ENCODE measurements at places on chromosomes 1 and 21.

- no peaks in the 10 kb centered on the region for H3K27me3 ChIP-seq
- no peaks in the 10 kb centered on the region for H3K36me3 ChIP-seq
- no peak overlapping the region for H3K27ac ChIP-seq
- no peak overlapping the region for H3K4me3 ChIP-seq
- no peak for DNase-seq
Observed at GRCh38 chr1:215720126-215720525, 153.0 kb downstream of the KCTD3 start.

GRCh38 chr1:47459253-47459788 lies 21.5 kb downstream of the FOXD2 start:
- no peaks in the 10 kb centered on the region for H3K27me3 ChIP-seq
- H3K27ac ChIP-seq, result no peak overlapping the region
- H3K4me3 ChIP-seq, result no peak overlapping the region
- no peaks in the 10 kb centered on the region for H3K36me3 ChIP-seq
- DNase-seq, result no peak

- no peaks in the 10 kb centered on the region for H3K36me3 ChIP-seq
- H3K4me3 ChIP-seq, result no peak overlapping the region
- no peaks in the 10 kb centered on the region for H3K4me1 ChIP-seq
- no peak overlapping the region for H3K27ac ChIP-seq
- DNase-seq, result no peak
- H3K27me3 ChIP-seq, result no peaks in the 10 kb centered on the region
Observed at GRCh38 chr1:230153641-230154296, 86.7 kb downstream of the GALNT2 start.

DNA sequence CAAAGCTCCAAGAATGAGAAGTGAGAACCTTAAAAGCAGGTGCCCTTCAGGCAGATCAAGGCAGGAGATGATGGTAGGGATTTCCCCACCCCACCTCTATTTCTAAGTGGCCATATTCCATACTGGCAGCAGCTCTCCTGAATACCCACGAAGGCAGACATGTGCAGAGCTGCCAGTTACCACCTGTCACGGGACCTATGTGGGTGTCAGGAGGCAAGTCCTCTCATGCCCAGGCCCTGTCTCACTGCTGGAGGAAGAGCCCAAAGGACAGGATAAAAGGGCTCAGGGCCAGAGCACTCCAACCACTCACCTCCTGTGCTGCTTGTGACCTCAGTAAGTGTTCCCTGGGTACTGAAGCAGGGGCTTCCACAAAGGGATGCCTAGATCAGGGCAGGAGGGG lies 721 bp upstream of the LCE1B start:
- H3K4me1 ChIP-seq, result no peaks in the 10 kb centered on the region
- no peak for DNase-seq
- no peaks in the 10 kb centered on the region for H3K27me3 ChIP-seq
- H3K27ac ChIP-seq, result no peak overlapping the region

DNA sequence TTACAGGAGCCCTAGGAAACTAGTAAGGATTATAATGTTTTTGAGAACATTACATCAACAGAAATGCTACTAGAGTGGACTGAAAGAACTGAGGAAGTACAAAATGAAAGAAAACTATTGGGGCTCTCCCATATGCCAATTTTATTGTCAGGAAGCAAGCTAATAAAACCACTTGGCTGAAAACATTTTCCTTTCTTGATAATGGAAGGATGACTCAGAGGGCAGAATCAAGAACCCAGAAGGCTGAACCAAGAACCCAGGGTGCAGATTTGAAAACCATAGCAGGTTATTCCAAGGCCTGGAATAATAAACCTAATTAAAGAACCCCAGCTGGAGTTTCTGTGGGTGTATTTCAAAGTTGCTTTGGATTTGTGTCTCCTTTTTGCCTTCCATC lies 70.7 kb downstream of the RPE65 start:
- no peaks in the 10 kb centered on the region for H3K36me3 ChIP-seq
- H3K27ac ChIP-seq, result no peak overlapping the region
- no peaks in the 10 kb centered on the region for H3K4me1 ChIP-seq
- no peaks in the 10 kb centered on the region for H3K27me3 ChIP-seq
- no peak for DNase-seq
- H3K4me3 ChIP-seq, result no peak overlapping the region

DNA sequence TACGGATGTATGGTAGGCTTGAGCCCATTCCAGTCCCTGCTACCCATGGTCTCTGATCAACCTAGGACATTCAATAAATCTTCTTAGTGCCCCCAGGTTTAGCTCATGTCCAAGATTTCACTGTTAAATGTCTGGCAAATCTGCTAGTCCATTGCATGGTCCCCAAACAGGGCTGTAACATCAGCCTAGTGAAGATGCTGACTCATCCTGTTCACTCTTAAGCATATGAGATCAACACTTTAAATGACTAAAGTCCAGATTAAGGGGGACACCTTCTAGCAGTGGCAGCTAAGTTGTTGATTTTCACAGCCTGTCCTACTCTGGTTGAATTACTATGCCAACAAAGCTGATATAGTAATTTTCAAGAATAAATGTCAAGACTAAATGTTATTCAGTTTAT lies 46.5 kb upstream of the NUF2 start:
- no peaks in the 10 kb centered on the region for H3K27me3 ChIP-seq
- no peak overlapping the region for H3K4me3 ChIP-seq
- H3K4me1 ChIP-seq, result no peaks in the 10 kb centered on the region
- DNase-seq, result no peak
- H3K27ac ChIP-seq, result no peak overlapping the region

DNA sequence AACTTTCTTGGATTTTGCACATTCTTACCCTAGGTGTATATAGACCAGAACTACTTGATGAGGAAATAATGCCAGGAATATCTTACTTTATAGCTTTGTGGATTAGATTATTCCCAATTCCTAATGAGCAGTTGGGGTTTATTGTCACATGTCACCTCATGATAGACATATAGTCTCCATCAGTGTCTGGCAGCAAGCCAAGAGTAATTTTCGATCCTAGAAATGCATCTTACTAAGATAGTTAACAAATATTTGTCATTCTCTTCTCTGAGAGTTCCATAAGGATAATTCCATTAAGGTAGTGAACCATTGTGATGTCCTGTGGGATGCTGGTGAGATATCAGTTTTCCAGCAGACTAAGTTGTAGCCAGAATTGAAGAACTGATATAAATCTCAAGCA lies 1282.9 kb upstream of the B3GALT2 start:
- H3K27me3 ChIP-seq, result no peaks in the 10 kb centered on the region
- H3K4me1 ChIP-seq, result no peaks in the 10 kb centered on the region
- no peak overlapping the region for H3K27ac ChIP-seq
- no peak overlapping the region for H3K4me3 ChIP-seq
- no peak for DNase-seq

DNA sequence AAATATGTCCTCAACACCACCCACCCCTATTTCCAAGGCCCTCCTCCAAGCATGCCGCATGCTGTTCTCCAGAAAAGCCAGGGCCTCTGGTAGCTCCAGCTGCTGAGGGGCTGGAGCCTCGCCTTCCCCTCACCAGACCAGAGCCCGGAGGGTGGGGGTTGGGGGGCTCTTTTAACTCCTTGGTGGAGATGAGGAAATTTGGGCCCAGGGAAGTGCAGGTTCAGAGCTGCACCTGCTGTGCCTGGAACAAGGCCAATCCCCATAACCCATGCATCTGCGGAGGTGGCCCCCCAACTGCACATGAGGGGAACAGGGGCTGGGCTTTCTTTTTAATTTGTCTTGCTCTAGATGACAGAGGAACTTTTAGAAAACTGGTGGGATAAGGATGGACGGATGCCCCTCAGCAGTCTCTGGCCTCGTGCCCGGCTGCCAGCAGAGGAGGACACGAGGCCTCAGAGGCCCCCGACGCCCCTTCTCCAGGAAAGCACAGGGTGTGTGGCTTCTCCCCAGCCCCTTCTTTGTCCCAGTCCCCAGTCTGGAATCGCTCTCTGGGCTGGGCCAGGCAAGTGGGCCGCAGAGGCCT lies 550 bp upstream of the SELENON start:
- H3K27ac ChIP-seq, result no peak overlapping the region
- no peaks in the 10 kb centered on the region for H3K27me3 ChIP-seq
- H3K4me1 ChIP-seq, result no peaks in the 10 kb centered on the region
- no peak for DNase-seq

Measured in H9 (cell line).